Activated B cell treated with CpG ODN at 0.5 μM for 24 hours (primary cell): ENCODE measurements at places on chromosomes 7 and 10. TPM values are rescaled to one million over a fixed set of nuclear protein-coding genes. Genes with fewer than 3 reads are reported as not detected.

MEIG1 gene
- 0.49 and 0.54 TPM in 2 replicates for total RNA-seq

CCDC172 gene
- not detected in 2 replicates for total RNA-seq

NEURL1 gene
- 0.61 and 0.93 TPM in 2 replicates for total RNA-seq

FKBP6 gene
- not detected in 2 replicates for total RNA-seq

ZNF239 gene
- 5.7 and 9.4 TPM in 2 replicates for total RNA-seq

CD36 gene
- total RNA-seq: 0.15 and 0.53 TPM in 2 replicates

HHEX gene
- total RNA-seq: 50.3 and 55.1 TPM in 2 replicates

PAPOLB gene
- 0.07 TPM in 1 of 2 replicates, not detected in the other for total RNA-seq

SH2D4B gene
- total RNA-seq: 0.07 TPM in 1 of 2 replicates, not detected in the other

GALNT17 gene
- total RNA-seq: not detected in 2 replicates

DOCK4 gene
- 0.61 and 0.73 TPM in 2 replicates for total RNA-seq

RASA4 gene
- total RNA-seq: 57.6 and 62.3 TPM in 2 replicates

TMEM26 gene
- not detected in 2 replicates for total RNA-seq

PRLHR gene
- total RNA-seq: not detected in 2 replicates

AHCYL2 gene
- total RNA-seq: 10.9 and 11.6 TPM in 2 replicates

ARHGAP19 gene
- total RNA-seq: 14.7 and 17.8 TPM in 2 replicates

NEBL gene
- total RNA-seq: not detected in 2 replicates

PLA2G12B gene
- not detected in 2 replicates for total RNA-seq

SBDS gene
- 26.6 and 32.2 TPM in 2 replicates for total RNA-seq

BICC1 gene
- total RNA-seq: not detected in 2 replicates

NCF1 gene
- total RNA-seq: 106 and 121 TPM in 2 replicates

ARF5 gene
- total RNA-seq: 110 and 118 TPM in 2 replicates

SLC37A3 gene
- total RNA-seq: 10.6 and 12.4 TPM in 2 replicates

MMD2 gene
- total RNA-seq: not detected in 2 replicates

GIMAP6 gene
- total RNA-seq: 0.17 and 0.35 TPM in 2 replicates

DPYSL4 gene
- total RNA-seq: 0.53 and 0.78 TPM in 2 replicates

CDC14C gene
- not detected in 2 replicates for total RNA-seq

MYOZ1 gene
- not detected in 2 replicates for total RNA-seq

TMEM196 gene
- not detected in 2 replicates for total RNA-seq

HOXA2 gene
- not detected in 2 replicates for total RNA-seq

CLDN3 gene
- not detected in 2 replicates for total RNA-seq

SPAM1 gene
- not detected in 2 replicates for total RNA-seq

HTR5A gene
- total RNA-seq: not detected in 2 replicates

ANKRD22 gene
- total RNA-seq: not detected in 2 replicates

SEMA3E gene
- not detected in 2 replicates for total RNA-seq

IL2RA gene
- total RNA-seq: 151 and 160 TPM in 2 replicates

NSUN5 gene
- 63.8 and 68.9 TPM in 2 replicates for total RNA-seq

GTF2IRD1 gene
- 0.67 and 1.6 TPM in 2 replicates for total RNA-seq

WDR86 gene
- total RNA-seq: 0.33 and 0.49 TPM in 2 replicates
